Cardiac fibroblast (primary cell): ENCODE measurements at places on chromosomes 12 and 14.

GRCh38 chr12:89863968-89864367, 155.3 kb upstream of the ATP2B1 start:
- peak; percentile 28 for DNase-seq

- DNase-seq: no peak
Measured at GRCh38 chr12:115507951-115508722, 769.4 kb downstream of the MED13L start.

DNA sequence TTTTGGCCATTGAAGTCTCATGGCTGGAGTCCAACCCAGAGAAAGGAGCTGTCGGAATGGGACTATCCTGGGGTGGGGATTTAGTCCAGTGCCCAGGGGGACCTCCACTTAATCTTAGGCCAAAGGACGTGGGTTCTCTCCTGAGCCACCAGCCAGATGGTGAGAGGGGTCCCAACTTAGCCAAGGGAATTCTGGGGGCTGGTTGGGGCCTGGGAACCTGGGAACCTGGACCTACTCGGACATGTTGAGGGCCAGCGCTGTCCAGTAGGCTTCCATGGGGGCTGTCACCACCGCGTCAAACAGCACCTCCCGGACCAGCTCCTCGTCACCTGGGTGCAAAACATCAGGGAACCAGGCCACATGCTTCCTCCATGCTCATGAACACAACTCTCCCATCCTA, 33.4 kb downstream of the LRTM2 start:
- no peak for DNase-seq

DNA sequence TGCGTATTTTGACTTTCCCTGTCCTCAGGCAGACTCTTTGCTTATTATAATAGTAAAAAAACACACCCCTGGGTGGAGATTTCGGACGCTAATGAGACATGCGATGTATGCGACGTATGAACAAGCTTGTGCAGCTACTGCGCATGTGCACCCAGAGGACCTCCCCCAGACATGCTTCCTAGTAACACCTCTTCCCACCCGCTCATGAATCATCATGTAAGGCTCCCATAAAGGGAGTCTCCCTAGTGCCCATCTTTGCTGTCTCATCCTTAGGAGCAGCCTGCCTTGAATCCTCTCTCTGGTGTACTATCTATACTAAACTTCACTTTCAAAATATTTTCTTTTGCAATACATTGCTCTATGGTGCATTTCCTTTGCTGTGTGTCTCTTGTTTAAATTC, 210.1 kb downstream of the TMEM132D start:
- no peak for DNase-seq

GRCh38 chr12:52658196-52658595, 6.2 kb upstream of the KRT2 start:
- no peak for DNase-seq

- no peak for DNase-seq
Measured at GRCh38 chr12:122869207-122869973, 26.5 kb downstream of the VPS37B start.

GRCh38 chr12:124007826-124008570, 35.0 kb downstream of the ZNF664 start:
- no peak for DNase-seq

DNA sequence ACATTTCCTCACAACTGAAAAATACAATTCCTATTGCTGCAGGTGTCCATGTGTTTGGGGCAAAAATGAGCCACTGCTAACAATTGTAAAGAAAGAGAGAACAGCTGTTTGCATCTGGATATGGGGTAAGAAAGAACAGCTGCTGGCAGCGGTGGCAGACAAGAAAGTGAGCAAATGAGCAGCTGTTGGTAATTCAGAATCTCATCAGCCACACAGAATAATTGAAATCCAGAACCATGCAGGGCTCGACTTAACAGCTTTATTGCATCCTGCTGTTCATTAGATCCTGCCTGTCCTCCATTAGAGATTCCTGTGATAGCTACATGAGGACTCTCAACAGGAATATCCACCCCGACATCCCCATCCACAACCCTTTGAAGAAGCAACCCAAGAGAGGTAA, 62.5 kb upstream of the TSPAN8 start:
- no peak for DNase-seq

DNA sequence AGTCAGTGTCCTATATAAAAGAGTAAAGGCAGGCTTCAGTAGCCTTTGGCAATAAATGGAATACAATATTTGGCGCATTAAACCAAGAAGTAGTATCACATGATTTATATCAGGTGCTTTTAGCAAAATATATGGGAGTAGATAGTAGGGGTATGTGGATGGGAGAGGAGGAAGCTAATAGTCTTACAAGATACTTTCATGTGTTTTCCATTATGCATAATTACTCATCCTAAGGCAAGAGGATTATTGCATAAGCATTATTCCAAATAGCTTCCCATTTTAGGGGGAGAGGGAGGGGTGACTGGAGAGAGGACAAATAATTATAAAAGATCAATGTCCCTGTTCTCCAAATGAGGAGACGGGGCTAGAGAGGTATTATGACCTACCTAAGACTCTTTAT, 104.3 kb downstream of the DUSP6 start:
- DNase-seq: no peak

- DNase-seq: no peak
Measured at GRCh38 chr14:98944989-98945388, 327.0 kb downstream of the BCL11B start.

- DNase-seq: no peak
Measured at GRCh38 chr14:89378119-89378518, 38.9 kb downstream of the FOXN3 start.

- DNase-seq: no peak
Measured at GRCh38 chr14:71933001-71933587, 865 bp downstream of the RGS6 start.

DNA sequence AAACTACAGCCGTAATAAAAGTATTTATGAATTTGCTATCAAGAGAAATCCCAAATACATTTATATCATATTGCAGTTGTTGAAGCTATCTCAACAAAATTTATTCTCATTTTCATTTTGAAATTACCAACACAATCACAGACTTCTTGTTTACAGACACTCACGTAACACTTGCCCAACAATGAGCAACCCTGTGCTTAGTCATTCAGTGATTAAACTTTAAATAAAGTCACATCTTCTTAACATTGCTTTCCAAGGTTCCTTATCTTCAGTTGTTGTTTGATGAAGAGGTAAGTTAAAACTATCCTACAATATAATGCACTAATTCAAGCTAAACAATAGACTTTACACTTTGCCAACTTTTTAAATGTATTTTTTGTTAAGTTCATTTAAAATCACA, 601.8 kb downstream of the SLC16A7 start:
- DNase-seq: peak; percentile 75

- no peak for DNase-seq
Measured at GRCh38 chr12:116331876-116332275, 54.4 kb upstream of the MED13L start.

DNA sequence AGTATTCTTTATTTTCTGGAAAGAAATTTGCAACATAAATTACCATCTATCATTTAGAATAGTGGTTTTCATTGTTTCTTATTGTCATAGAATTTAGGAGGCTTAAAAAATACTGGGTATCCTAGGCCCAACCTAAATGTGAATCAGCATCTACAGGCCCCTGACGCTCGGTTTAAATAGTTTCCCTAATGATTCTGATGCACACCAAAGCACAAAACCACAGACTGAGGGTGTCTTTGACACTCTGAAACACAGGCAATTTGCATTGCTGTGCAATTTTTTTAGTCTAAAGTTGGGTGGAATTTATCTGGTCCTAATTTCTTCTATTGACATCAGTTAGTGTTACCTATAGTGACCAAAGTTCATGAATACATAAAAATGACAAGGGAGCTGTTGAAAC, 87.6 kb upstream of the SSTR1 start:
- no peak for DNase-seq

GRCh38 chr12:14410177-14410576, 44.7 kb downstream of the ATF7IP start:
- DNase-seq: peak; percentile 60

DNA sequence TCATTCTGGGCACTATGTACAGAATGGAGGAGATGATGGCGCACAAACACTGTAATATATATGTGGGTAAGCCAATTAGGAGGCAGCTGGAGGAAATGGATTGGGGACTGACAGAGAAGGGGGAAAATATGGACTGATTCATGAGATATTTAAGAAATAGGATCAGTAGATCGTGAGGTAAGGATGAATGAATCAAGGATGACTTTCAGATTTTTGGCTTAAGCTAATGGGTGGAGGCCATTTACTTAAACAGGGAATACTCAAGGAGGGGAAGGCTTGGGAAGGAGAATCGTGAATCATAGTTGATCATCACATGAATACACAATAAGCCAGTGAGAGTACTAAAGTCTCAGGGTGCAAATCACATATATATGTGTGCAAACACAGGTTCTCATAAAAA, 11.2 kb upstream of the GNPNAT1 start:
- peak; percentile 97 for DNase-seq

DNA sequence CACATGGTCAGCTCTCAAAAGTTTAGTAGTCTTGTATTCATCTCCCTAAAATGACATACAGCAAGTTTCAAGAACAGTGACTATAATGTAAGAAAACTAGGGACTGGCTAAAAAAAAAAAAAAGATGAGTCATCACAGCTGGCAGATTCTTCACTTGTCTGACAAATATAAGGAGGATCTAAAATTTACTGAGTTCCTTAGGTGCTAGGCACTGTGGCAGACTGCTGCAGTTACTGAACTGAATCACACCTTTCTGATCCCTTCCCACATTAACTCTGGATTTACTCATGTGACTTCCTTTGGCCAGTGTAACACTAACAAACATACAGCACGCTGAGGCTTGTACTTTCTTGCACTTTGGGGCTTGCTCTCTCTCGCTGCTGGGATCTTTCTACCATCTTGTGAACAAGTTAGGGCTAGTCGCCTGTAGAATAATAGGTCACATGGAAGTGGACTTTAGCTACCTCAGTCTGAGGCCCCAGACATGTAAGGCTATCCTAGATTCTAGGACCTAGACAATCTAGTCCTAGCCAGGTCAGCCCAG, 32.1 kb downstream of the BAZ1A start:
- peak; percentile 69 for DNase-seq

- peak; percentile 91 for DNase-seq
Measured at GRCh38 chr12:26153421-26154154, 28.8 kb upstream of the BHLHE41 start.

DNA sequence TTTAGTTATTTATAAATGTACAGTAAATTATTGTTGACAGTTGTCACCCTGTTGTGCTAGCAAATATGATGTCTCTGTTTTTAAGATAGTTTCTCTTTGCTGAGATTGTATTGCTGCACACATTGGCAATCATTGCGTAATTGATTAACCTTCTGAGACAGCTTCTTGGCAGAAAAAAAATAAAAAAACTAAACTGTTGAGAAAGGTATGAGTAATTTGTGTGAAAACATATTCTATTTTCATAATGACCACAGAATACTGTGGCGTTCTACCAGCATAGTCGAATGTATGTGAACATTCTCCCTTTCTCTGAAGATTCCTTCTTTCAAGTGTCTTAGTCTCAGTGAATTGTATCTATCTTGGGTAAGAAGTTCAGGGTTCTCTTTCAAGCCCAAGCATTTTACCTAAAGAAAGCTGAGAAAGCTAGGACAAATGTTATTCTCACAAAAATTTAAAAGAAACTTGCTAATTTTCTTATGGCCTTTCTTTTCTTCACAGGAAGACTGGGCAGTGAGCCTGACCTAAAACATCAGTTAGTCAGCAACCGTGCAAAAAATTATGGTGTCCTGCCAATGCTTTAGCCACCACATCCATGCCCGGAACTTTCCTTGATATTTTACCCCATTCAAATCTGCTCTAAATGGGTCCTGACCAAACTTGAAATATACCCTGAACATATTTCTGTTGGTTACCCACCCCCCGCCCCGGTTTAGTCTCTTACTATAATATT, 69.0 kb upstream of the REP15 start:
- DNase-seq: peak; percentile 87

GRCh38 chr12:81078469-81079196, 754 bp downstream of the ACSS3 start:
- DNase-seq: peak; percentile 73

DNA sequence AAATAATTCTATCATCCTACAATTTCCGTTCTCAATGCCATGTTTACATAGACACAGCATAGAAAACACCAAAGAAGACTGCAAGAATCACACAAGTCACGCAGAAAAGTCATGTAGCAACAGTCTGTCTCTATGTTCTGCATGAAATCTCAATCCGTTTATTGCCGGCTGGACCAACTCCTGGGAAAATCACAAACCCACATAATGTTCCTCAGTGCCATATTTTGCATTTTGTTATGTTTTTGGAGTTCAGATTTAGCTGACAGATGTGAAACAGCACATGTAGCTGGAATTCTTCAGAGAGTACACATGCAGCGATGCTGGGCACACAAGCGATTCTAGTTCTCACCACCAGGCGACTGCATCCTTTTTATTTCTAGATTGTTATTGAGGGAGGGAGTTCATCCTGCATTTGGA, 193.1 kb downstream of the APAF1 start:
- no peak for DNase-seq

DNA sequence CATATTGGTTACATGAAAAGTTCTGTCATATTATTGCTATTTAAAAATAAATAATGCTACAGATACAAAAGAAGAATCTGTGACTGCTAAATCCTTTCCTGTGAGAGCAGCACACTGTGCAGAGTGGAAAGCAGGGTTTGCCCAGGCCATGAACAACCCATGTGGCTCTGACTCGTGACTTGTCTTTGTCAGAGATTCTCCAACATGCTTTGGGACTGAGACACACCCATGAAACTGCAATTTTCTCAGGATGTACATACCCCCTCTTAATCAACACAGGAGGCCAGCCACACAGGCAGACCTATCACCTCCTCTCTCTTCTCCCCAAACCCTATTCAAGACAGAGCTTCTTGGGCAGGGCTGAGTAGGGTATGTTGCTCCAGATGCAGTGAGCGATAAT, 96.8 kb upstream of the NTF3 start:
- DNase-seq: no peak

DNA sequence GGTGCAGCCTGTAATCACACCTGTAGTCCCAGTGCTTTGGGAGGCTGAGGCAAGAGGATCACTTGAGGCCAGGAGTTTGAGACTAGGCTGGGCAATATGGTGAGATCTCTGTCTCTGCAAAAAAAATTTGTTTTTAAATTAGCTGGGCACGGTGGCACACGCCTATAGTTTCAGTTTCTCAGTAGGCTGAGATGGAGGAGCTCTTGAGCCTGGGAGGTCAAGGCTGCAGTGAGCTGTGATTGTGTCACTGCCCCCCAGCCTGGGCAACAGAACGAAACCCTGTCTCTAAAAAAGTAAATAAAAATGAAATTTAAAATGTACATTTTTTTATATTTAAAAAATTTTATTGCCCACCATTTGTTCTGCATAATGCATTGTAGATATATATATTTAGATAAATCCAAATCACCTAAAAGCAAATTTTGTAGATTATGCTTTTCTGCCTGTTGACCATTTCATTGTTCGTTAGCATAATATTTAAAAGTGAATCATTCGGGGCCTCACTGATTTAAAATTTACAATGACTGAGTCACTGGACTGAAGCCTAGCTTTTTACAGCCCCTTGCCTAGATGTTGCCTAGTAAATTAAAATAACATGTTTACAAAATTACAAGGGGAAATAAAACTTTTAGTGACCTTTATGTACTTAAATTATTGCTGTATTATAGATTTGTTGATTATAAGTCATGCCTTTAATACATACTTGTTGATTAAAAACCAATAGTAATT, 87.9 kb downstream of the USP15 start:
- no peak for DNase-seq

GRCh38 chr14:42961509-42961908, 1354.8 kb downstream of the LRFN5 start:
- no peak for DNase-seq

- DNase-seq: peak; percentile 60
Measured at GRCh38 chr12:92696216-92696615, 6.6 kb upstream of the PLEKHG7 start.
